T-helper 9 cell (primary cell): ENCODE measurements at places on chromosomes 7 and 10.
A peak's percentile ranks its signal among the peaks of the same experiment; 100 is the strongest.

DNA sequence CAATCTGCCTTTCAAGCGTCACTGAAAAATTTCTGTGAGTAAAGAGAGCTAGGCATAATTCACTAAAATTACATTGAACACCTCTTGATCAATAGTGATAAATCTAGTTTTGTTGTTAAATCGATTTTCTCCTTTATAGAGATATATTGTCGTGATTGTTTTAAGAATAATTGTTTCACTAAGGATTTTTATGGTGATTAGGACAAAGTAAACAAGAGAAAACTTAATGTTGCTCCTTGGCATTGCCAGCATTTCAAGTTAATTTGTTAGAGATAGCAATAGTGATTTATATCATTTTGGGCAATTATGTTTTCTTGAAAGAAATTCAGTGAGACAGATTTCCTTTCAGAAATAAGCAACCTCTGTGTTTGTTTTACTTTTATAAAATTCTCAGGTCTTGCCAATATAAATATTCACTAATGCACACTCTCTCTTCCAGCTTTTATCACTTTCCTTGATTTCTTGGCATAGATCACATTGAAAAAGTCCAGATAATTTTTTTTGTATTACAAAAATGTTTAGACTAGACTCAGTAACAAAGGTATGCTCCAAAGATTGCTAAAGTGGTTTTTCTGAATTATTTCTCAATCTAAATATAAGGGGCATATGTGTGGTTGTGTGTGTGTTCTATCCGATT, 538.7 kb downstream of the TFEC start:
- DNase-seq = no peak

GRCh38 chr7:50792342-50793119, 9.8 kb upstream of the GRB10 start:
- no peak for DNase-seq

DNA sequence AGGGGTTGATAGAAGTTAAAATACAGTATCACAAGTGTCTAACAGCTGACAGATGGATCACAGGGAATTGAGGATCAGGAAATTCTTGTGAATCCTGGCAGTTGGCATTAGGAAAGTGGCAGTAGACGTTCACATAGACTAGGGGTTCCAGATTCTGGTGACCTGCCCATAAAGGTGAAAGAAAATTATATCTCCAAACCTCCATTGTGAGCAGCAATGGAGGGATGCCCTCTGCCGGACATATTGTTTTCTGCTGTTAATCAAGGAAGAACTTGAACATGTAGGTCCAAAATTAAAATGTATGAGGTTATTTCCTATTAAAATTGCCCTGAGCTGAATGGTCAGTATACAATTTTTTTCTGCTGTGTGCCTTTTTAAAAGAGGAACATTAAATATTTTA, 5.1 kb downstream of the NME8 start:
- no peak for DNase-seq

DNA sequence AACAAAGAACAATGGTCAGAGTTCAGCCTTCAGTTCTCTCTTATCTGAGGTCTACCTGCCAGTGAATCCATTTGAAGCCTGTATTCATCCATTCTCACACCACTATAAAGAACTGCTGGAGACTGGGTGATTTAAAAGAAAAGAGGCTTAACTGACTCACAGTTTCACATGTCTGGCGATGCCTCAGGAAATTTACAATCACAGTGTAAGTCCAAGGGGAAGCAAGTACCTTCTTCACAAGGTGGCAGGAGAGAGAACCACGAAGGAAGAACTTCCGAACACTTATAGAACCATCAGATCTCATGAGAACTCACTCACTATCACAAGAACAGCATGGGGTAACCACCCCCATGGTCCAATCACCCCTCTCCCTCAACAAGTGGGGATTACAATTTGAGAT, 33.0 kb upstream of the SLC25A13 start:
- DNase-seq = no peak

DNA sequence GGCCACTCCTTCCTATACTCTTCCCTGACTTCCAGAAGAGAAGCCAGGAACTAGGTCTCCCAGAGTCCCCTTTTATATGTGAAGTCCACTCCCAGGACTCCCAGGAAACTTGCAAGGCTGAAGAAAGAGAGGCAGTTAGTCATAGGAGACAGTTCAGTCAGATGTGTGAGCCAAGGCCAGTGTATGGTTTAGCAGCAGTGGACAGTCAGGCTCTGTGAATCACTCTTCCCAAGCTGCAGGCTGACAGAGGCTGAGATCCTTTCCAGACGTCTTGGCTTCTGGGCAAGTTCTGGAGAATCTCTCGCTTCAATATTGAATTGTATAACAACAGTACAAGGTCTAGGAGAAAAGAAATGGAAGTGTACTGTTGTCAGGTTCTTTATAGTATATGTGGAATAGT, 26.9 kb downstream of the BLVRA start:
- no peak for DNase-seq

GRCh38 chr10:72639441-72639873, 13.6 kb upstream of the MICU1 start:
- DNase-seq = no peak

DNA sequence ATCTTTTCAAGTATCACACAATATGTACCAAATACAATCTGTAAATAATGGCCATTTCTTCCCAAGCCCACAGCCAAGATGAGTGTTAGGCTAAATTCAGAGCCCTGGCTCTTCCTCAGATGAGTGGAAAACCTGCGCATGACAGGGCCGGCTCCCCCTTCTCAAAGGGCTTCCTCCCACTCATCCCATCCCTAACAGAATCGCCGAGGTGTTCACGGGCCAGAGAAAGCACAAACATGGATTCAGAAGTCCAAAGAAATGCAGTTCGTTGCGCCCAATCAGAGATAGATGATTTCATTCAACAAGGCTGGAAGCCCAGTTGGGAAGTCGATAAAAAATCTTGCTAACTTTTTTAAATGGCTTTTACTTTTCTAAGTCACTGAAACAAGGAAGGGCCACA, 121.8 kb downstream of the UBE2H start:
- no peak for DNase-seq

- no peak for DNase-seq
Measured at GRCh38 chr10:51217505-51217904, 143.2 kb downstream of the PRKG1 start.

DNA sequence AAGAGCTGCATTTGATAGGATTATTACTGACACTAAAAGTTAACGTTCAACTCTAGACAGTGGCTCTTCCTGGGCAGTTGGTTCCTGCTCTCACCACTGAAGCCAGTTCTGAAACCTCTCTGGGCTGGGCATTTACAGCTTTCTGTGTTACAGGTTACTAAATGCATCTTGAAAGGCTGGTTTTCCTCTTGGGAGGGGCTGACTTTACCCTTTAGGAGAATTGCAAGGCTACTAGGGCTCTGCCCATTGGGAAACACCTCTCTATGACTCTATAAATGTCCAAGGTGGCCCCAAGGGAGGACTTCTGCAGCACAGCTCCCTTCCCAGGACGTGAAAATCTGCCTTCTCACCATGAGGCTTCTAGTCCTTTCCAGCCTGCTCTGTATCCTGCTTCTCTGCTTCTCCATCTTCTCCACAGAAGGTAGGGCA, at the start of gene GPR15LG:
TSS of gene GPR15LG (plus strand) at position 301 of the 429 bp plus-strand sequence. CDS start at position 352, 51 bp downstream.
- DNase-seq = no peak

GRCh38 chr10:108241166-108241565, 1076.7 kb upstream of the SORCS1 start:
- DNase-seq = no peak

- DNase-seq = peak; percentile 26
Measured at GRCh38 chr10:118754229-118754555, 578 bp downstream of the CACUL1 start.

DNA sequence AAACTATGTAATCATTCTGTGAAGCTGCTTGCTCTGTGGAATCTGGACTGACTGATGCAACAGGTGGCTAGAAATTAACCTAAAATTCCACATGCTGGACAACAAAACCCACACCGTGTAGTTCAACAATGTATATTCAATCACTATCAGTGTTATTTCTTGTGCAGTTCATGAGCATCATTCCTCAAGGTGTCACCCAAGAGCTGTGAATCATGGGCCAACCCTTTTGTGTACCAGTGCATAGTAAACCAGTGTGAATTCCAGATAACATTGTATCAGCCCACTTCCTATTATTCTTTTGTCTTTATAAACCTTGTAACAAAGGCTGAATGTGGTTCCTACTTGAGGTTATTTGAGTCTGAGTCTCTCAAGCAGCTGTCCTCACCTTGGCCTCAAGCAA, 905.2 kb upstream of the ZNF722 start:
- DNase-seq = no peak

- no peak for DNase-seq
Measured at GRCh38 chr7:38189231-38189938, 11.3 kb downstream of the STARD3NL start.

DNA sequence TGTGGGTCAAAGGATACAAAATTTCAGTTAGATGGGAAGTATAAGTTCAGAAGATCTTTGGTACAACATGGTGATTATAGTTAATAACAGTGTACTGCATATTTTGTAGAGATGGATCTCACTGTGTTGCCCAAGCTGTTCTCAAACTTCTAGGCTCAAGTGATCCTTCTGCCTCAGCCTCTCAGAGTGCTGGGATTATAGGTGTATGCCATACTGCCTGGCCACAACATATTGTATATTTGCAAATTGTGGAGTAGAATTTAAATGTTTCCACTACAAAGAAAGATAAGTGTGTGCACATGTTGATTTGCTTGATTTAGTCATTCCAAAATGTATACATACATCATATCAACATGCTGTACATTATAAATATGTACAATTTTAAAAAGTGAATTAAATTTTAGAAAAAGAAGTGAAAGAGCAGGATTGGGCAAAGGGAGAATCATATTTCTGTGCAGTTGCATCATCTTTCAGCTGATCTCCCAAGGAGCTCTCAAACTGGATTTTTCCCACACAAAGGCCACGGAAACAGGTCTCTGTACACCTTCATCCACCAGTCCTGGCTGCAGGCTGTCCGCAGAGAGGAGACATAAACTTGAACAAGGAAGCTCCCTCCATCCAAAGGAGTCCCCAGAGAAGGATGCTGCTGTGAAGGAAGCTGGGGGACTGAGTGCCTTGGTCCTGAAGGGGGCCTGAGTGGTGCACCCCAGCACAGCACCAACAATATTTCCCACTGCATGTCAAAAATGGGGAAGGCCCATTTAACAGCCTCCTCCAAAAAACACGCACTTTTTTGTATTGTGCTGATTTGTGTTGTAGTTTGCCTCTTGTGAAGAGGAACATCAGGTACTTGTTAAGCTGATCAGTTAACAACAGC, 217.1 kb upstream of the GHITM start:
- no peak for DNase-seq

- peak; percentile 73 for DNase-seq
Measured at GRCh38 chr7:100049441-100050291, at the start of gene ZSCAN21. TSS of gene ZSCAN21 (plus strand) at chr7:100049774. CDS start at chr7:100057007, 7,233 bp downstream.

GRCh38 chr7:149063476-149063875, 27.0 kb downstream of the ZNF786 start:
- DNase-seq = no peak

DNA sequence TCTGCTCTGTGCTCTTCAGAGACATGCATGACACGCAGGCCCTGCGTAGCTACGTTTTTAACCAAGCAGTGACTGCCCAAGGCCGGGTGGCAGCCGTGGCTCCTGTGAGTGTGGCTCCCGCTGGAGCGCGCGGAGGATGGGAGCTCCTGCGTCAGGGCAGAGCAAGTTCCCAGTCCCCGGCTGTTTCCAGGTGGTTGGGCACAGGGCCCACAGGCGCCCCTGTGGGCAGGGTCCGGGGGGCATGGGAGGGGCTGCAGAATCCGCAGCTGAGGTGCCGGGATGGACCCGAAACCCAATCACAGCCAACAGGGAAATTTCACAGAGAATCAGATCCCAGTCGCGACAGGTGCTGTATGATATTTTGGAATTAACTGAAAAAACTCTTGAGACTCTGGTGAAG, 9.8 kb downstream of the NKX6-2 start:
- no peak for DNase-seq

GRCh38 chr10:122190176-122190943, 80.7 kb upstream of the BTBD16 start:
- DNase-seq = no peak

- DNase-seq = no peak
Measured at GRCh38 chr7:5012985-5013384, 32.7 kb upstream of the RBAK start.

DNA sequence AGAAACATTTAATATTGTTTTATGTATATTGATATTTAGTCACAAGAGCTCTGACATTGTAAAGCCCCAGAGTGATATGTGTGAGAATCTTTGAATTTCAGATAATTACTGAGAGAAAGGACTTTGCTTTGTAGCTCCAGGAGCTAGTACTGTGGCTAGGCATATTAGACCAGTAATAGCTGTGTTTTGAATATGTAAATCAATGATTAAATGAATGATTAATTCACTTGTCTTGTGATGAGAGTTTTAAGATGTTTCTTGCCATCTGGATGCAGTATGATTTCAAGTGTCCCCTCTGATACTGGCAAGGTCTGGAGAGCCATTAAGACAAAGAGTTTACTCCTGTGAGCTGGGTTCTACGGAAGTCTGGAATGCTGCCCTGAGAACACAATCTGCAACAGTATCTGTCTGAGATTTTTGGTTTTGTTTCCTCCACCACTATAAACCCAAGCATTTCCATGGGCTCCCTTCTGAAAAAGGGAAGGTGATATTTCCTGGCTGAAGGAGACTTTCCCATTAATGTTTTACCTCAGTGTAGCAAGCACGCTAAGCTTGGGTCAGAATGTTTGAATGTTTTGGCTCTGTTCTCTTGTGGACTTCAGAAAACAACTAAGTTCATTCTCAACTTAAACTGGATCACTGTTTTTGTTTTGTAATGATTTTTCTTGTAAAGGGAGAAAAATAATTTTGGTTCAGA, 61.3 kb upstream of the BICC1 start:
- no peak for DNase-seq

GRCh38 chr7:139741239-139741638, 36.6 kb downstream of the HIPK2 start:
- no peak for DNase-seq

DNA sequence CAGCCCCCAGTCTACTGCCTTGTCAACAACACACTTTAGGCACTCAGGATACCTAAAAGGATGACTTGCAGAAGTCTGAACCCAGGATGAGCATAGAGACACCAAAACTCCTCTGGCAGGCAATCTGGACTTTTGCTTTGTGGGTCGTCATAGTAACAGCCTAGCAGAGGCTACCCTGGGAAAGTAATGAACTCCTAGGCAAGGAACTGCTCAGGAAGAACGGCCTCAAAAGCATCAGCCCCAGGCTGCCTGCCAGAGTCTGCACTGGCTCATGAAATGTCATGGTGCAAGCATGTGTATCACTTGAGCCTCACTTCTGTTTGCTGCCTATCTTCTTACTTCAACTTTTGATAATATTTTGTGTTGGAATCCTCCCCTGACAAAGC, 715.1 kb downstream of the GRID1 start:
- no peak for DNase-seq
